Femur (tissue), 1 donor: ENCODE measurements at places on chromosomes 1 and 21.
A peak's percentile ranks its signal among the peaks of the same experiment; 100 is the strongest.

- peak; percentile 56 for DNase-seq
These were observed 30.4 kb upstream of the SNX27 start for GRCh38 chr1:151581451-151581850.

DNA sequence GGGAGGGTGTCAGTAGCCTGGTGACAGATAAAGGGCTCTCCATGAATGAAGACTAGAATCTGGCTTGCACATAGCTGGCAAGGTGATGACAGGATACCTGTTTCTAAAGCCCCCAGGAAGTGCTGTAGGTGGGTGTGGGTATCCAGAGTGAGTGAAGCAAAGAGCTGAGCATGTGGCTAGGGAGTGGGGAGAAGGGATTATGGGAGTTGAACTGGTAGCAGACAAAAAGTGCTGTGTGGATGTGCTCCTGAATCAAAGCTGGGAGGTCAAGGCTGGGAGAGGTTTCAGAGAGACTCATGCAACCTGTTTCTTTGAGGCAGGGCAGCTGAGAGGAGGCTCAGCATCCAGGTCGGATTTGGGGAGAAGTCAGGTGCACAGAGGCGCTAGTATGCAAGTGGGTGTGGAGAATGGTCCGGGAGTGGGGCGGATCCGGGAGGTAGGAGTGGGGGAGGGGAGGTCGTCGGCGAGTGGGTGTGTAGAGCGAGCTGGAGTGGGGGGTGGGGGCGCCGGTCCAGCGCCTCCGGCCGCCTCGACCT, 600 bp downstream of the ASTN1 start:
- DNase-seq, result no peak

- DNase-seq, result peak; percentile 27
These were observed 591 bp upstream of the KDM1A start for GRCh38 chr1:23018661-23019093.

DNA sequence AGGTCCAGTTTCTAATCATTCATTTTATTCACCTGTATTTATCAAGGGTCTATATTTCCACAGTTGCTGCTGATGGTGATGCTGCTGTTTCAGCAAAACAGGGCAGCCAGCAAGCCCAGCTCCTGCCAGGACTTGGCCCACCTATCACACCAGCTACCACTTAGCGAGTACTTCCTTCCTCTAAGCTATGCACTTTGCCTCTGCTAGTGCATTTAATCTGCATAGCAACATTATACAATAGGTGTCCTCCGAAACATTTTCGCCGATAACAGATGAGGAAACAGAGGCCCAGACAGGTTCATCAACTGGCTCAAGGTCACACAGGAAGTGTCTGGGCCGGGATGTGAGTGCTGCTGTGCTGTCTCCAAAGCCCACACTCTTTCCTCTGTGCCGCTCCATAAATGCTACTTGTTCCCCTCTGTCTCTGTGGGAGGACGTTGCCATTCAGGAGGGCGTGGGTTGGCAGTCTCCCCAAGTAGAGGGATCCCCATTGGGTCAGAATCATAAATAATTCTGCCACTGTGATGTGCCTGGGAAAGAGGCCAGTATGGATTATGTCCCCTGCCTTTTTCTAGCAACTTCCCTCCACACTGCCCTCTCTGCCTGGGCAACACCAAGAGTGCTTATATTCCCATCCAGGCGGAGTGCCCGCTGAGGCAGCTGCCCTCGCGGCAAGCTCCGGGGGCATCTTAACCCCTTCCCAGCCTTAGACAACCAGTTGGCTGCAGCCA, 9.4 kb upstream of the PLEKHA6 start:
- no peak for DNase-seq

- no peak for DNase-seq
These were observed 231.1 kb downstream of the SIPA1L2 start for GRCh38 chr1:232398823-232399222.

DNA sequence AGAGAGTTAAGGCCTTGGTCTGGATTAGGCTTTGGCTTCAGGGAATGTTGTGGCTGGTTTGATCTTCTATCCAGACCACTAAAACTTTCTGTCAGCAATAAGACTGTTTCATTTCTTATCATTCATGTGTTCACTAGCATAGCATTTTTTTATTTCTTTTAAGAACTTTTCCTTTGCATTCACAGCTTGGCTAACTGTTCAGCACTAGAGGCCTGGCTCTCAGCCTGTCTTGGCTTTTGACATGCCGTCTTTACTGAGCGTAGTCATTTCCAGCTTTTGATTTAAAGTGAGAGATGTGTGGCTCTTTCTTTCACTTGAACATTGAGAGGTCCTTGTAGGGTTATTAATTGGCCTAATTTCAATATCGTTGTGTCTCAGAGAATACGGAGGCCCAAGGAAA, 62.5 kb downstream of the RNF220 start:
- DNase-seq, result peak; percentile 62

- DNase-seq, result no peak
These were observed 1.4 kb downstream of the CAPN2 start for GRCh38 chr1:223713546-223714420.

DNA sequence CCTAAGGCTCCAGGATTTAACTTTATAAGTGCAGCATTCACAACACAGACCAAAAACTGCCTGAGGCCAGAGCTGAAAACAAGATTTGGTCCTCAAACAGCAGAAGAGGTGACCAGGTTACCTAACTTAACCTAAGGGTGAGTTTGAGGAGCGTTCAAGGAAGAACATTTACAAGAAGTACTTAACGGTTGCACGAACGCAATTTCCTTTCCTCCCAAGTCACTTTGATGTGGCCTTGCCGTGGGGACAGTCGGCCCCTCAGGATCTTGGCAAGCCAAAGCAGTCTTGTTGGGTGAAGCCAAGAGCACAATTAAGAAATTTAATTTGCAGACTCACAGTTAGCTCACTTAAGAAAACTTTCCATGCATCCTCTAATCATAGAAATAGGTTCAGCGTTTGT, 202.6 kb upstream of the COA6 start:
- no peak for DNase-seq

GRCh38 chr1:63931468-63931867, 157.7 kb downstream of the ROR1 start:
- DNase-seq, result no peak

- no peak for DNase-seq
These were observed 66.4 kb upstream of the FBXO28 start for GRCh38 chr1:224047538-224047937.

- peak; percentile 50 for DNase-seq
These were observed 67.1 kb downstream of the CENPF start for GRCh38 chr1:214670098-214670497.

GRCh38 chr1:200526709-200527612, 93.6 kb downstream of the KIF14 start:
- DNase-seq, result no peak

GRCh38 chr1:197902131-197902453, 338 bp upstream of the C1orf53 start:
- no peak for DNase-seq

- no peak for DNase-seq
These were observed 36.8 kb downstream of the MAB21L3 start for GRCh38 chr1:116147972-116148371.

DNA sequence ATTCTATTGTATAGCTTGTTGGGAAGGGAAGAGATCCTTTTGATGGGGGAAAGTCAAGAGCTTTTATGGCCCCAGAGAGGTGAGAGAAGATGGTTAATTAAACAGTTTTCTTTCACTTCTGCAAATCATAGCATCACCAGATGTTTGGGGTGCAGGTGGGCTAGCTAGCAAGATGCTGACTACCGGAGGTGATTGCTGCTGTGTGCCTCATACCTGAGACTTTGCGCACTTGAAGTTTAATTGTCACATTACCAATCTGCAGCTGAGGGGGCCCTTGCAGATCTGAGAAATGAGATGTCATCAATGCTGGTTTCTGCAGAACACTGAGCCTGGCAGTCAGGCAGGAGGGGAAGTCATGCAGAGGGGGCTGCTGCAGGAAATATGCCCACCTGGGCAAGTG, 73.9 kb downstream of the SNRPE start:
- no peak for DNase-seq

DNA sequence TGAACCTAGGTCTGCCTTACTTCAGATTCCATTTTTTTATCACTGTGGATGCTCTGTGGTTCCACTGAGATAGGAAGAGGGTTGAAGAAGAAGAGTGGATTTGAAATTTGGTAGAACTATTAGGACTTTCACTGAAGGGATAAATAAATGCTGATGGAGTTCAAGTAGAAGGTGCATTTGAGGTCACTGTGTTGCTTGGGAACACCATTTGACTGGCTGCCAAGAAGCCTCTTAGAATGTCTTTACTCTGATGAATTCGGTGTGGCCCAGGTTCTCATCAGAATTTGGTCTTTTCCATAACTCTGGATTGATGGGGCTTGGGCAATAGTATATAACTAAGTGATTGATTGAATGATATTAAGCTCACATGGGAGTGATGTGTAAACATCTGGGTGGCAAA, 11.9 kb downstream of the XPR1 start:
- no peak for DNase-seq

DNA sequence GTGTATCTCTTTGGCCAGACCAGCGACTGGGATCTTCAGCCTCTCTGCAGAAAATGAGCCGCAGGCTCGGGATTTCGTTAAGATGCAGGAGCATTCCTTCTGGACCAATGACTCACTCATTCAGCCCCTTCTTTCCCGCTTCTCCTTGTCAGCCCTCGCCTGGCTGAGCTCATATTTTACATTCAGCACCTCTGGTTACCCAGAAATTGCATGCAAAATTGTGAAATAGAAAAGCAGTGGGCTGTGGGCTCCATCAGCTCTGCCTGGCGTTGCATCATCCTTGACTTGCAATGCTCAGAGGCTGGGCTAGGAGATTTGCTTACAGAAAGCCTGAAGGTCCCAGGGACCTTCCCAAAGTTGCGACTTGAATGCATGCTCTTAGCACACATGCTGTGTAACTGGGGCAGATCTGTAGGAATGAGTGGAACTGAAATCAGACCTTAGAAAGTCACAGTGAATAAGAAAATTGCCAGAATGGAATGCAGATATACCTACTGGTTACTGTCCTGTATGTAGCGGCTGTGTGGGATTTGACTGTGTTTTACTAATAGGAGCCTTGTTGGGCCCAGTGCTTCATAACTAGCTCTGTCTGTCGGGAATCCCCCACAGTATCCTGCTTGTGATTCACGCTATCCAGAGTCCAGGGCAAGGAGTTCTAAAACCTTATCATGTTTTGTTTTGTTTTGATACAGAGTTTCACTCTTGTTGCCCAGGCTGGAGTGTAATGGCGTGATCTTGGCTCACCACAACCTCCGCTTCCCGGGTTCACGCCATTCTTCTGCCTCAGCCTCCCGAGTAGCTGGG, 444.8 kb downstream of the KIF26B start:
- DNase-seq, result peak; percentile 37

DNA sequence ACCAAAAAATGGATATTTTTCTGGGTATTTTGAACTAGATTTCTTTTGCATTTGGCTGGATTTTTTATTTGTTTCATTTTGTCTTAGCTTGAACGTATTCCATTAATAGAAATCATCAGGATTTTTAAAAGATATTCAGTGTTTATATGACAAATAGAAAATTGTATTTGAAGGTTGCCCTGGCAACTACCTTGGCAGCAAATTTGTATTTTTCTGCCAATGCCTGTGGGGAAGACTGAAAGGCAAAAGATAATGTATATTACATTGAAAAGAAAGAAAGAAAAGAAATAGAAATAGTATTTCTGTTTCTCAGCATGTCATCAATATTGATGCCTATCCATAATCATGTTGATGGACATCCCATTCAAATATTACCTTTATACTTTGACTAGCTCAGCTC, 16.8 kb downstream of the VCAM1 start:
- DNase-seq, result peak; percentile 78

DNA sequence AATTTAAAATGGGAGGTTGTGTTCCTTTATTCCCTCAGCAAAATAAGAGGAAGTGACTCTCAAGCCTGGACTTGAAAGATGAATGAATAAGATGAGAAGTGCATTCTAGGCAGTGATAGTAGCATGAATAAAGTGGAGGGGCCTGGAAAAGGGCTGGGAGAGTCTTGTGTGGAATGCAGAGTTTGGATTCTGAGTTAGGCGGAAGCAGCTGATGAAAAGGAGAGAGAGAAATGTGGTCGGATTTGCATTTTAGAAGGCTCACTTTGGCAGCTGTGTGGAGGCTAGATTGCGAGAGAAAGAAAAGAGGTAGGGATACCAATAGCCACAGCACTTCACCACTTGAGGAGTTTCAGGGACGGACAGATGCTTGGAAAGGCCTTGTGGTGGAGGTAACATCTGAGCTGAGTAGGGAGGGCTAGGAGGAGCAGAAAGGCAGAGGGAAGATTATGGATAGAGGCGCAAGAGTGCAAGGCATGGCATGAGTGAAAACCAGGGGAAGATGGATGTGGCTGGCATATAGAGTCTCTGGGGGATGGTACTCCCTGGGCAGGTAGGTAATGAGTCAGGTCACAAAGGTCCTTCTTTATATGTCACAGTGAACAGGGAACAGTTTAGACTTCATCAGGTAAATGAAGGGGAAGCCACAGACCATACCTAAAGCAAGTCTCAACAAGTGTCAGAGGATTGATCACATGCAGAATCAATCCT, 59.6 kb downstream of the ST3GAL3 start:
- DNase-seq, result no peak

DNA sequence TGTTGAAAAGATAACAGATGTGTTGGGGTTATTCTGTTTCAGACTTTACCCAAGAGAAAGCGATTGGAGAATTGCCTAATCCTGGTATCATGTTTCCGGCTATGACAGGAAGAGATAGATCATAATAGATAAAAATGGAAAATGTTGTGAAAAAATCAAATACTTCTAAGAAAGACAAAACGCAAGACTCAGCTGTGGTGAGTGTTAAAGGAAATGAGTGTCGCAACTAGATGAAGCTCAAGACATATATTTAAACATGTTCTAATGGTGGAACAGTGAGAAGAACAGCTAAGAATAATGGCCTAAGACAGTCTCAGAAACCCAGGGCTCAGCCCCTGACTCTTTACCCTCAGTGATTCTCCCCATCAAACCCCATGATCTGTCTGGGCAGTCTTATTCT, 426.7 kb upstream of the RUNX1 start:
- no peak for DNase-seq

DNA sequence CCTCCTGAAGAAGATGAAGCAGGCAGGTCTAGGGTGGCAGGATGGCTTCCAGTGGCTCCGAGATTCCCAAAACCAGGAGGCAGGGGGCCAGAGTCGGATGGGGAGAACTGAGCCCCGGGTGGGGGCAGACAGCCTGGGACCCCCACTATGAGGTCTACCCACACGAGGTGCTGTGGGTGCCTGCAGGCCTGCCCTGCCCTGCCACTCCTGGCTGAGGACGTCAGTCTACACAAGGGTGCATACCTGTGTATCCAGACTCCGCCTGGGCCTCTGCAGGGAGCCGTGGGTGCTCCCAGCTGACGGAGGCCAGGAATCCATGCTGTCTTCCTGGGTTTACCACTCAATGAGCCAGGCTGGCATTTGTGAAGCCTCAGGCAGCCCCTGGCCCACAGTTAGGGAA, 80.3 kb downstream of the PRDM16 start:
- no peak for DNase-seq

DNA sequence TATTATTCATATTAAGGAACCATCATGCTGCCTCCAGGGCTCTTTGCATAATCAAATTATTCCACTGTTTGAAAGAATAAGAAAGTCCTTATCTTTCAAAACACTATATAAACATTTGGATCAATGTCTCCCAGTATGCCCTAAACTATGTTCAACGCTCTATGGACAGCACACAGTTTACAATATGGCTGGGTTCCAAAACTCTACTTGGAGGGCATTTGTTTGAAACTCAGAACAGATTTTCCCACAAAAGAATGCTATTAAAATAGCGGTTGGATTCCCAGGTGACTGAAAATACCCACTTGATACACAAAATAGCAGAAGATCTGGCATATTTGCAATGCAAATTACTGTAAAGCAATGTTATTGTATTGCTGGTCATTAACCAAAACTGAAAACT, 3.2 kb downstream of the HAO2 start:
- DNase-seq, result no peak

GRCh38 chr1:94551449-94551848, 9.9 kb upstream of the F3 start:
- DNase-seq, result no peak
